ENCODE measurements at places on chromosomes 12 and 14.

GRCh38 chr14:29782041-29782440 is 145.6 kb downstream of the PRKD1 start:
- no peak for DNase-seq

DNA sequence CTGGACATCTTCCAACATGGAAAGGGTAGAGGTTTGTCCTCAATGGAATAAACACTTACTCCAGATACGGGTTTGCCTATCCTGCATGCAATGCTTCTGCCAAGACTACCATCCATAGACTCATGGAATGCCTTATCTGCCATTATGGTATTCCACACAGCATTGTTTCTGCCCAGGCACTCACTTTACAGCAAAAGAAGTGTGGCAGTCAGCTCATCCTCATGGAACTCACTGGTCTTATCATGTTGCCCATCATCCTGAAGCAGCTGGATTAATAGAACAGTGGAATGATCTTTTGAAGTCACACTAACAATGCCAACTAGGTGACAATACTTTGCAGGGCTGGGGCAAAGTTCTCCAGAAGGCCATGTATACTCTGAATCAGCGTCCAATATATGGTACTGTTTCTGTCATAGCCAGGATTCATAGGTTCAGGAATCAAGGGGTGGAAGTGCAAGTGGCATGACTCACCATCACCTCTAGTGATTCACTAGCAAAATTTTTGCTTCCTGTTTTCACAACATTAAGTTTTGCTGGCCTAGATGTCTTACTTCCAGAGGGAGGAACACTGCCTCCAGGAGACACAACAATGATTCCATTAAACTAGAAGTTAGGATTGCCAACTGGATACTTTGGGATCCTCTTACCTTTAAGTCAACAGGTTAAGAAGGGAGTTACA is 140.4 kb downstream of the SLC35F4 start:
- DNase-seq: no peak

DNA sequence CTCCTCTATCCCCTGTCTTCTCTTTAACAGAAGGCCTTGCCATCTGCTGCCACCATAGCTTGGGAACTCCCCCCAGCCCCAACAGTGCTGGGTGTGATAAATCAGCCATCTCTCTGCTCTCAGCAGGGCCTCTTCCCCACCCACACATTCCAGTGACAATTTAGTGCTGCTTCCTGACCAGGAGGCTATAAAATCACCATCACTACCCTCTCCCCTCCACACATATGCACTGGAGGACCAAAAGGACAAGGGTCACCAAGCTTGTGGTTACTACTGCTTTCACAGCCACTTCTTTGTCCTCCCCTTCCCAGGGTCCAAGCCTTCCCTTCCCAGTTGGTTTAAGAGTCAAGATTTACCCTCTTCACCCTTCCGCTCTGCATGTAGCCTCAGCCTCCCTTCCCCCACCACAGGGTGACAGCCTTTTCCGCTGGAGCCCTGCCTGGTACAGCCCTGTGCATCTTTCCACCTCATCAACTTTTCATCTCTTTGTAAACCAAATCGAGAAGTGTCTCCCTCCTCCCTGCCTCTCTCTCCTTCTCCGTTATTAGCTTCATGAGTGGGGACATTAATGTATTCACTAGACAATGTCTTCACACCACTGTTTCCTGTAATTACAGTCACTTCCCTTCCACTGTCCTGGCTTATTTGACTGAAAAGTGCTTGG is 9.4 kb downstream of the PSMB5 start:
- no peak for DNase-seq

DNA sequence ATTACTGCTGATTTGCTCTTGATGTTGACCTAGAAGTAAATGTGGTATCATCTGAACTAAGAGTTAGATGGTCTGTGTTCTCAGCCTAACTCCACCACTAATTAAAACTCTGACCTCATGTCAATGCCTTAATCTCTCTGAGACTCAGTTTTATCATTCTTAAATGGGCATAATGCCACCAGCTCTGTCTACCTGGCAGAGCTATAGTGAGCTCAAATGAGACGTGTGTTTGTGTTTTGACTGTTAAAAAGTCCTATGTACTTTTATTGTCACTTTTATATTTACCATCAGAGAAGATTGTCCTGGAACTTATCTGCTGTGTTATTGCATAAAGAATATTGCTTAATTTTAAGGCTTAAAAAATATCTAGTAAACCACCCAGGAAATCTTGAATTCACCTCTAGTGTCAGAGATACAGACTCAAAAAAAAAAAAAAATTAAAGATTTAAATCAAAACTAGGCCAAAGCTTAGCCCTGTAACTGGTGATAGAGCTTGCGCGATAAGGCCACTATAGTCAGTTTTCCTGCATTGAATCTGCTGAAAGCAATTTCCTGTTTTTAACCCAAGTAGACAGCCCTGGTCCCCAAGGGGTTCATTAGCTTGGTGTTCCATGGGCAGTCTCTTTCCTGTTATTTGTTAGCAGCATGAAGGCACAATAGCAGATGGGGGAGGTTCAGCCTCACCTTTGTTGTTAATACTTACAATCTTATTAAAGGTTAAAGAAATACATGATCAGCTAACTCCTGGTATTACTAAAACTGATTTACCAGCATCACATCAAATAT is 261.8 kb downstream of the ATP23 start:
- DNase-seq: no peak

- DNase-seq: no peak
Measured at GRCh38 chr14:54809767-54810166, 92.9 kb downstream of the GCH1 start.

DNA sequence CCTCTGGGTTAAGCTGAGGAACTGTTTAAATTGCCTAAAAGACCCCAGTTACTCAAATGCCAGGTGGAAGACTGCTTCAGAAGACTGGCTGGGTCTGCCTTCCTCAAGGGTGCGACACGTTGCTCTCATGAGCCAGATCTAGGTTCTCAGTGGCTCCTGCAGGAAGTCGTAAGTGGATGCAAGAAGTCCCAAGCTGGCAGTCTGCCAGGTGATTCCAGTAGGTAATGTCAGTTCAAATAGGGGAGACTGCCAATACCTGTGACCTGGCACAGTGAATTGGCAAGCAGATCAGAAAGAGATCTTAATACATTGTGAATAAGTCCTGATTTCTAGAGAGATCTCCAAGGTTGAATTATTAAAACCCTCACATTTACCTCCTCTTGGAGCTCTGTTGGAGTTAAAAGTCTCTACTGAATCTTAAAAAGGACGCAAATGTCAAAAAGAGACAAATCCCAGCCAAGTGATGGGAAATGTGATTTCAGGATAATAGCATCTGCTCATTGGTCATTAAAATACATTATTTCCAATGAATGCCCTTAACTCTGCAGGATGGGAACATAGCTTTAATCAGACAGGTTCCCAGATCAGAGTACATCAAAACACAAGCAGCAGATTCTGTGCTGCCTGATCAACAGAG is 98.8 kb upstream of the FRMD6 start:
- DNase-seq: no peak

GRCh38 chr14:51225751-51226150 is 14.3 kb upstream of the TMX1 start:
- no peak for DNase-seq

- no peak for DNase-seq
Measured at GRCh38 chr14:55813630-55814029, 233.6 kb downstream of the KTN1 start.

GRCh38 chr12:102300824-102301461 is 103.3 kb upstream of the PMCH start:
- DNase-seq: no peak

Measured in right atrium auricular region (tissue), 2 donors.